ENCODE measurements at places on chromosomes 1 and 21.

- DNase-seq, result peak; percentile 54
Measured at GRCh38 chr1:54980528-54981241, at the start of gene TMEM61. TSS of gene TMEM61 (plus strand) at chr1:54980628. CDS start at chr1:54981066, 438 bp downstream.

GRCh38 chr1:110207831-110208230 is 2.3 kb upstream of the KCNC4 start:
- DNase-seq, result peak; percentile 19

- no peak for DNase-seq
Measured at GRCh38 chr1:84918726-84919336, 25.8 kb upstream of the LPAR3 start.

GRCh38 chr1:200359610-200360163 is 50.1 kb downstream of the ZNF281 start:
- DNase-seq, result no peak

GRCh38 chr21:38913120-38913892 is 107.6 kb downstream of the ETS2 start:
- peak; percentile 82 for DNase-seq

GRCh38 chr1:16189921-16190621 is 22.4 kb downstream of the ARHGEF19 start:
- no peak for DNase-seq

GRCh38 chr1:167752219-167752985 is 30.6 kb downstream of the MPZL1 start:
- no peak for DNase-seq

DNA sequence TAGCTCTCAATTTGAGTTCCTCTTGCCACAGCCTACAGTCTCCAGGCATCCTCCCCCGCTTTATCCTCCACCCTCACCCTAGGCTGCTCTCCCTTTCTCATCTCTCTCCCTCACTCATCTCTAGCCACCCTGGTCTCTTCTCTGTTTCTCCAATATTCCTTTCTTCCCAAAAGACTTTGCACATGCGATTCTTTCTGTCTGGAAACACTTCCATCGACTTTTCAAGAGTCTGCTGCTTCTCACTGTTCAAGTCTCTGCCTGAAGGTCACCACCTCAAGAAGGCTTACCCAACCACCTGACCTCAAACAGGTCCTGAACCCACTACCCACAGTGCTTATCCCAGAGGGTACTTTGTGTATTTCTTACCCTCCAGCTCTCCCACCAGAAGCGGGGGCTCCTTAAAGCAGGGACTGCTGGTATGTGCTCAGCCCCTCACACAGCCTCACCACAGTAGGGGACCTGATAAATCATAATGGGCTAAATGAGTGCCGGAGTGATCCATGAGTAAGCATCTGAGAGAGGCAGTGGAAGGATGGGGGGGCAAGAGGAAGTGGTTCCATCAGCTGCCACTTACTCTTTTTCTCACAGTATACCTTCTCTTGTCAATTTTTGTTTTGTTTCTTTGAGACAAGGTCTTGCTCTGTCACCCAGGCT is 14.3 kb upstream of the KRTAP19-8 start:
- no peak for DNase-seq

GRCh38 chr1:29539971-29540370 is 303.6 kb downstream of the PTPRU start:
- DNase-seq, result no peak

Data from NCI-H774 (cell line).